Left lung (tissue), 14 donors: ENCODE measurements at places on chromosomes 7 and 10.

GRCh38 chr7:101814081-101814990, 3.1 kb upstream of the CUX1 start:
- DNase-seq = peak; percentile 71

DNA sequence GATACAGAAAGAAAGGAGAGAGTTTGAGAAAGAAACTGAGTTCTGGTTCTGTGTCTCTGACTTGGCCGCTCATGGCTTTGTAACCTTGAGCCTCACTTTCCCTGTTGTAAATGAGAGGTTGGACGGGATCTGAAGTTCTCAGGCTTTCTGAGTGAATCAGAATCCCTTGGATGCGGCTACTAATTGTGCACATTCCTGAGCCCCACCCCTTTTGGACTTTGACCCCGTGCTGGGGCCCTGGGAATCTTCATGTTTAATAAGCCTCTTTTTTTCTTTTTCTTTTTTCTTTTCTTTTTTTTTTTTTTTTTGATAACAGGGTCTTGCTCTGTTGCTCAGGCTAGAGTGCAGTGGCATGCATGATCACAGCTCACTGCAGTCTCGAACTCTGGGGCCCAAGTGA, 26.9 kb downstream of the SLC25A28 start:
- DNase-seq = no peak

GRCh38 chr7:29612596-29612995, 49.0 kb downstream of the PRR15 start:
- DNase-seq = no peak

DNA sequence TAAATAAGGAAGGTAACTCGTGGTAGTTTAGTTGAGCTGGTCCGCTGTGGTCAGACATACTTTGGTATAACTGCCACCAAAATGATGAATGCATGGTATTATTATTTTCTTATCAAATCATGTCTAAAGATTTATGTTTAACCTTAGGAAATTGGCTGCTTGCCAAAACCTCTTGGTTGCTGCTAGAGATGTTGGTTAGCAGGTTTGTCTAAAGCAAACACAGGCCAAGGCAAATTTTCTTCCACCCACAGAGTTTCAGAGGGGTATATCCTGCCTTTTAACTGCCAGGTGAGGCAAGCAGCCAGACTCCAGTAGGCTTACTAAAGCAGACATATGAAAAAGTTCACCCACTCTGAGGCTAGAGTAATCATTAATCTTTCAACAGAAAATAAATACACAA, 101.4 kb downstream of the SEMA3E start:
- DNase-seq = no peak

GRCh38 chr7:5831196-5831595, 49.4 kb upstream of the OCM start:
- no peak for DNase-seq

DNA sequence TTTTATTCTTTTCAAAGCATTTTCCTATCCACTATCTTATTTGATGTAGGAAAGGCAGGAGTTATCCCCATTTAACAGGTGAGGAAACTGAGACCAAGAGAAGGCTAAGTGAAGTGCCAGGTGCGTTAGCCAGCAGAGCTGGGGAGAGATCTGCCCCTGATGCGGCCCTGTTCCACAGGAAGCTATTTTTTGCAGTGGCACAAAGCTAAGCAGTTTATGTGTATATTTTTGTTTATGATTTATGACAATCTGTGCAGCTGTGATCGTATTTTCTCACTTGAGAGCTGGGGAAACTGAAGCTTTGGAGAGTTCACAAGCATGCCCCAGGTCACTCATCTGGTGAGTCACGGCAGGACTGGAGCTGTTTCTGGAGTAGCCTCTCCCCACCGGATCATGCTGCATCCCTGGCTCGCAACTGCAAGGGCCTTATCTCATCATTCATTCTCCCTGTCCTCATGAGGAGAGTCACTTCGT, 38.8 kb downstream of the SLC29A3 start:
- no peak for DNase-seq

- DNase-seq = no peak
Measured at GRCh38 chr7:8433477-8434289, at the start of gene NXPH1. Gene NXPH1, plus strand, starts transcription at chr7:8433609.

- DNase-seq = no peak
Measured at GRCh38 chr10:96411716-96412320, 53.0 kb upstream of the OPALIN start.
